RWPE2 (cell line): ENCODE measurements at places on chromosomes 2 and 18.

GRCh38 chr2:220320326-220320725 is 692.9 kb downstream of the SLC4A3 start:
- DNase-seq, result no peak
- H3K27ac ChIP-seq, result no peak overlapping the region
- H3K36me3 ChIP-seq, result no peaks in the 10 kb centered on the region
- H3K4me1 ChIP-seq, result no peaks in the 10 kb centered on the region
- no peak overlapping the region for H3K4me3 ChIP-seq

- DNase-seq, result no peak
- H3K36me3 ChIP-seq, result no peaks in the 10 kb centered on the region
- no peak overlapping the region for H3K4me3 ChIP-seq
- H3K27me3 ChIP-seq, result peaks cover 3% of the 10 kb centered on the region
Measured at GRCh38 chr18:963276-963675, 58.6 kb downstream of the ADCYAP1 start.

DNA sequence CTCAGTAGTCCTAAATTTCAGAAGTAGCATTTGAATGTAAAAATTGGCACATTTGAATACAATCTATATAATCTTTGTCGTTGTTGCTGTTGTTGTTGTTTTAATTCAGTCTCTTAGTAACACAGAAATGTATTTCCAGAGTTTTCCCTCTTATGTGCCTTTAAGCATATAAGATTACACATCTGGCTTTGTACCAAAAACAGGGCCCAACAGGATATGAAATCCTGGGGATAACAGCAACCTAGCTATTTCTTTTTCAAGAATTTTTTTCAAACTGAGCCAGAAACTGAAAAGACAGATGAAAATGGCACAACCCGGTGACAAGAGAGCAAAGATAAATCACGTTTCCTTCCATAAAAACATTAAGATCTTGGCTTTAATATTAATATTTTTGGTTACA is 906.7 kb downstream of the NRXN1 start:
- no peak overlapping the region for H3K4me3 ChIP-seq
- no peak for DNase-seq
- H3K36me3 ChIP-seq, result no peaks in the 10 kb centered on the region

DNA sequence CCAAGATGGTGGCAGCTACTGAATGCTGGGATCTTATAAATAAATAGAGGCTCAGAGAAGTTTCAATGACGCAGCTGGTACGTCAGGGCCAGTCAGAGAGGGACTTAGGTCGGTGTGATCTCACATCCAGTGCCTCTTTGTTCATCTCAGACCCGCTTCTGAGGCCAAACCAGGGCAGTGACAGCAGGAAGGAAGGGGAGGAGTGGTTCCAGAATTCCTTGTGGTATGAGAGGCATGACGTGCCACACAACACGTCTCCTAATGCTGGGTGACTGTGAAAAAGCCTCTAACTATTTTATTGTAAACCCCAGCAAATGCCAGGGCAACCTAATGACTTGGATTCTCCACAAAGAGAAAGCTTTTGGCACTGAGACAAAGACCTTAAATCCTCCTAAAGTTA is 423.3 kb downstream of the LPIN1 start:
- no peak overlapping the region for H3K27ac ChIP-seq
- no peaks in the 10 kb centered on the region for H3K27me3 ChIP-seq
- no peak for DNase-seq
- H3K4me3 ChIP-seq, result no peak overlapping the region
- no peaks in the 10 kb centered on the region for H3K36me3 ChIP-seq
- H3K4me1 ChIP-seq, result no peaks in the 10 kb centered on the region

DNA sequence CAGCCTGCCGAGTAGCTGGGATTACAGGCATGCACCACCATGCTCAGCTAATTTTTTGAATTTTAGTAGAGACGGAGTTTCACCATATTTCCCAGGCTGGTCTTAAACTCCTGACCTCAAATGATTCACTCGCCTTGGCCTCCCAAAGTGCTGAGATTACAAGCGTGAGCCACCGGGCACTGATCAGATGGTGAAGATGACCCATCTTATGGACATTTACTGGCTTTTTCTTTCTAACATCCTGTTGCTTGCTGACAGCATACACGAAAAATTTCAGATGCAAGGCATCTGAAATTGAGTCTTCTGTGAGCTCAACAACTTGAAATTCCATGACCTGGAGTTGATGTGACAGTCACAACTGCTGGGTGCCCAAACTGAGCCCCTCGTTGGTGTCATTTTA is 859.5 kb upstream of the CNTNAP5 start:
- H3K36me3 ChIP-seq, result no peaks in the 10 kb centered on the region
- peaks cover 1% of the 10 kb centered on the region for H3K27me3 ChIP-seq
- no peak overlapping the region for H3K4me3 ChIP-seq
- no peak overlapping the region for H3K27ac ChIP-seq
- no peak for DNase-seq
- H3K4me1 ChIP-seq, result no peaks in the 10 kb centered on the region

DNA sequence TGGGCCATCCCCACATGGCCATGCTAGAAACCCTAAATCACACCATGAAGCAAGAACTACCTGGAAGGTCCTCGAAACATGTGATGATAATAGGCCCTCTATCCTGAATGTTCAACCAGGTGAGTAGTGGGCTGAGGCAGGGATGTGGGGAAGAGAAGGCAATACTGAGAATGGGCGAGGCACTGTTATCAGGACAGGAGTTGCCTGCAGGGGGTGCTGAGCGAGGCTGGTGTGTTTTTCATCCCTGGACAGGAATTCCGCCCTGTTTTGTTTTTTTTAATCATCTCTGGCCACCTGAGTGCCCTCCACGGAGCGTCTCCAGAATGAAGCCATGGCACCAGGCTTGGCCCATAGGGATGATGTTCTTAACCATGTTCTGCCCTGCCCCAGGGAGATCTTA is 103.0 kb upstream of the SOX11 start:
- no peaks in the 10 kb centered on the region for H3K36me3 ChIP-seq
- H3K4me3 ChIP-seq, result no peak overlapping the region
- no peaks in the 10 kb centered on the region for H3K27me3 ChIP-seq
- no peak overlapping the region for H3K27ac ChIP-seq
- DNase-seq, result no peak

GRCh38 chr2:112833976-112834375 is 2.6 kb downstream of the IL1B start:
- no peak for DNase-seq
- H3K27ac ChIP-seq, result peak overlapping the region; percentile 83
- H3K4me1 ChIP-seq, result peaks cover 36% of the 10 kb centered on the region
- H3K4me3 ChIP-seq, result peak overlapping the region; percentile 35
- H3K27me3 ChIP-seq, result no peaks in the 10 kb centered on the region

DNA sequence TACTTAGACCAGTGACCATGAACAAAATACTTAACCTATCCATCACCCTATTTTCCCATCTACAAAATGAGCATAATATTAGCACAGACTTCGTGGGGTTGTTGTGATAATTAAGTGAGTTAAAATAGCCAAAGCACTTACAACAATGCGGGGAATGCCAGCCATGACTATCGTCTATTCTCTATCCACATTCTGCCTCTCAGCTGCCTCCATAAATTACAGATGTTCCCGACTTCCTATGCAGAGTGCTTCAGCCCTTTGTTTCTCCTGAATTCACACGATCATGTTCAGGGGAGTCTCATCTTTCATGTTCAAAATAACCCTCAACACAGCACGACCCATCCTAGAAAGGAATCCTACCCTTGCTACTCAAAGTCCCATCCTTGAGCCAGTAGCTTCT is 211.6 kb downstream of the EN1 start:
- no peak for DNase-seq
- H3K36me3 ChIP-seq, result no peaks in the 10 kb centered on the region
- no peak overlapping the region for H3K27ac ChIP-seq
- no peak overlapping the region for H3K4me3 ChIP-seq

- no peak overlapping the region for H3K27ac ChIP-seq
- no peaks in the 10 kb centered on the region for H3K4me1 ChIP-seq
- no peaks in the 10 kb centered on the region for H3K27me3 ChIP-seq
Measured at GRCh38 chr2:214899751-214900150, 90.3 kb upstream of the BARD1 start.

- H3K4me3 ChIP-seq, result no peak overlapping the region
- no peaks in the 10 kb centered on the region for H3K27me3 ChIP-seq
- peaks cover 23% of the 10 kb centered on the region for H3K4me1 ChIP-seq
- H3K27ac ChIP-seq, result peak overlapping the region; percentile 28
- H3K36me3 ChIP-seq, result no peaks in the 10 kb centered on the region
Measured at GRCh38 chr2:162111958-162112850, 38.2 kb upstream of the DPP4 start.

- DNase-seq, result no peak
- no peaks in the 10 kb centered on the region for H3K4me1 ChIP-seq
- no peaks in the 10 kb centered on the region for H3K36me3 ChIP-seq
- no peak overlapping the region for H3K27ac ChIP-seq
Measured at GRCh38 chr2:120786038-120786960, 50.6 kb downstream of the GLI2 start.

GRCh38 chr2:241010531-241011295 is 12.3 kb downstream of the SNED1 start:
- H3K4me3 ChIP-seq, result no peak overlapping the region
- no peaks in the 10 kb centered on the region for H3K4me1 ChIP-seq
- DNase-seq, result peak; percentile 55
- H3K27ac ChIP-seq, result no peak overlapping the region

DNA sequence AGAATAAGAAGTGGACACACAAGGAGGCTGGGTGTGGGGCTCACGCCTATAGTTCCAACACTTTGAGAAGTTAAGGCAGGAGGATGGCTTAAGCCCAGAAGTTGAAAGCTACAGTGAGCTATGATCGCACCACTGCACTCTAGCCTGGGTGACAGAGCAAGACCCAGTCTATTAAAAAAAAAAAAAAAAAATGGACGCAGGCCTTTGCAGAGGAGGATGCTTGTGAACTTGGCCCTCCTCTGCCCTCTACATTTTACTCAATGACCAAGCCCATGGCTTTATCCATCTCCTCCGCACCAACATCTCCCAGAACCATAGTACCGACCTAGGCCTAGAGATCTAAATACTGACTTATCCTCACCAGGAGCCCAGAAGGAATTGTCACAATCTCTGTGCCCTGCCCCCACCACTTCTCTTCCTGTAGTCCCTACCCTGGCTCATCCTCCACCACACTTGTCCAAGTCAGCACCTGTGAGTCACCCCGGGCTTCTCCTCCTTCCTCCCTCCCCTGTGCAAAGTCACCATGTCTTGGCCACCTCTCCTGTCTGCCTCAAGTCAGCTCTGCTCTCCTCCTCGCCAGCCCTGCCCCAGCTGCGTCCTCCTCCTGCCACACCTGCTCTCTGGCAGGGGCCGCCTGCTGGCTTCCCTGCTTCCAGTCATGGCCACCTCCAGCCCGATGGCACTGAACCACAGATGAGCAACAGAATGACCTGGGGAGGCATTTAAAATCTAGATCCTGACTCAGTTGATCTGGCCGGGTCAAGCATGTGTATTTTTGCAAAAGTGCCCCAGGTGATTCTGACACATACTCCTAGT is 35.8 kb upstream of the ASPRV1 start:
- no peak overlapping the region for H3K4me3 ChIP-seq
- peaks cover 21% of the 10 kb centered on the region for H3K4me1 ChIP-seq
- no peaks in the 10 kb centered on the region for H3K36me3 ChIP-seq
- H3K27ac ChIP-seq, result peak overlapping the region; percentile 38
- no peaks in the 10 kb centered on the region for H3K27me3 ChIP-seq

DNA sequence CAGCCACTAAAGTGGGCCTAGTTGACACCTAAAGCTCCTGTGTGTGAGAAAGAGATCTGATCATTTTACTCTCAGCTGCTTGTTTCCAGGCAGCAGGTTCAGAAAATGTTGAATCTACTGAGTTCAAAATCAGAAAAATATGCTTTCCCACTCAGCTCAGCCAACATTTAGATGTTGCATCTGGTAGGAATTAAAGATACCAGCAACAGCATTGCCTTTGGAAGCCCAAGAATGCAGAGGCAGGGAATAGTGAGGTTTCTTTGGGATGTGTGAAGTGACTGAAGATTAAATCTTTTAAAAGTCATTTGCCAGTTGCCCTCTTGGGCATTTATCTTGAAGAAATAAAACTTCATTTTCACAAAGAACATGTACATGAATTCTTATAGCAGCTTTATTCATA is 33.9 kb upstream of the DOCK10 start:
- H3K4me1 ChIP-seq, result no peaks in the 10 kb centered on the region
- H3K4me3 ChIP-seq, result no peak overlapping the region
- no peak overlapping the region for H3K27ac ChIP-seq
- DNase-seq, result no peak
- H3K36me3 ChIP-seq, result no peaks in the 10 kb centered on the region
- no peaks in the 10 kb centered on the region for H3K27me3 ChIP-seq

DNA sequence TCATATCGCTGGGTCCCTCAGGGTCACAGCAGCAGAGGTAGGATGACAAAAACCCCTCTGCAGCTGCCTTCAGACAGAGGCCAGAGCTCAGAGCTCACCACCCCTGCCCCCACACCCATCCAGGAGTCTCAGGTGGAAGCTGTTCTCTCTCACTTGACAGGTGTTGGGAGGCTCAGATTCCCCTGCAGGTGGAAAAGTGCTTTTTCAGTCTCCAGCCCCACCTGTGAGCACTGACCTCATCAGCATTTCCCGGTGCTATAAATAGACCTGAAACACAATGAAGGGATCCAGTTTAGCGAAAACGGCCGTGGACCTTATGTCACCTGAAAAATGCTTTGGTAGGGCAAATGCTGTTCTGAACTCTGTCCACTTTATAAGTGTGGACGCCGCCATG is 254.9 kb downstream of the NDUFA10 start:
- H3K4me1 ChIP-seq, result no peaks in the 10 kb centered on the region
- H3K36me3 ChIP-seq, result no peaks in the 10 kb centered on the region
- DNase-seq, result no peak
- no peak overlapping the region for H3K4me3 ChIP-seq

GRCh38 chr2:65922794-65923193 is 490.4 kb upstream of the SPRED2 start:
- H3K27ac ChIP-seq, result no peak overlapping the region
- H3K4me1 ChIP-seq, result no peaks in the 10 kb centered on the region
- no peak for DNase-seq
- no peak overlapping the region for H3K4me3 ChIP-seq
- H3K27me3 ChIP-seq, result no peaks in the 10 kb centered on the region

DNA sequence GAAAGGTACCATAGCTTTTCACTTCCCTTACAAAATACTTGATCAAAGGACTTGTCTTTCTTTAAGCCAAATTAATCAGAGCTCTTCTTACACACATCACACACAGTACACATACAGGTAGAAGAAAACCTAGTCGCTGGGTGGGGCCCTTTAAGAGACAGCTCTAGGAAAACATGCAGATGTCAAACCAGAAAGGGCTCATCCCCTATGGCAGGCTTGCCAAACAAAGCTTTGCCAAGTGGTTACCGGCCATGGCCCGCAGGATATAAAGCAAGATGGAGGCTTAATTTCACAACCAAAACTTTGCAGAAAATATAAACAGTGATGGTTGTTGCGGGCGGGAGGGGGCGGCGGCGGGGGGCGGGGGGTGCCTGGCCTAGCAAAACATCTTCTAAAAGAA is 2156.0 kb upstream of the PIK3C3 start:
- no peaks in the 10 kb centered on the region; the same call in 1 of the 2 replicates for H3K36me3 ChIP-seq
- peak overlapping the region; percentile 74 for H3K27ac ChIP-seq
- peak overlapping the region; percentile 51 for H3K4me3 ChIP-seq
- peaks cover 20% of the 10 kb centered on the region for H3K4me1 ChIP-seq

DNA sequence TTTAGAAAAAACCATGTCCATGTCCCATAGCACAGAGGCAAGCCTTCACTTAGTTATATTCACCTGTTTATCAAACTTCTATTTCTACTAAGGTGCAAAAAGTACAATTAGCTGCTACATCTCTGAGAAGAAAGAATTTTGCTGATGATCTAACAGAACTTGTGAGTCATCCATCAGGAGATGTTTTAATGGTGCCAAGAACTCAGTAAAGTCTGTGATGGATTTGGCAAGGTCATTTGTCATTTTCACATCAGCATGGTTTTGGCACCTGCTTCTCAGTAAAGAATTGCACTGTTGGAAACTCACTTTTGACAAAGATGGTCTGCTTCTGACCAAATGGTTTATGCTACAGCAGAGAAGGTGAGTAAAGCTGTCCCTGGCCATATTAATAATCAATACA is 195.7 kb upstream of the TMEFF2 start:
- no peaks in the 10 kb centered on the region for H3K36me3 ChIP-seq
- no peak overlapping the region for H3K4me3 ChIP-seq
- no peak for DNase-seq
